ENCODE measurements at places on chromosomes 6 and 20.

GRCh38 chr20:13783528-13783927 is 1.2 kb downstream of the ESF1 start:
- no peak for DNase-seq

GRCh38 chr6:68876792-68877493 is 241.9 kb downstream of the ADGRB3 start:
- peak; percentile 19 for DNase-seq

- no peak for DNase-seq
Observed at GRCh38 chr6:29552512-29553051, 7.0 kb downstream of the UBD start.

- no peak for DNase-seq
Observed at GRCh38 chr6:105120570-105120969, 59.2 kb downstream of the POPDC3 start.

GRCh38 chr6:161095916-161096315 is 104.3 kb downstream of the MAP3K4 start:
- no peak for DNase-seq

GRCh38 chr6:149820506-149820905 is 43.7 kb downstream of the LRP11 start:
- no peak for DNase-seq

GRCh38 chr20:35947489-35947888 is 6.8 kb downstream of the SCAND1 start:
- peak; percentile 36 for DNase-seq

DNA sequence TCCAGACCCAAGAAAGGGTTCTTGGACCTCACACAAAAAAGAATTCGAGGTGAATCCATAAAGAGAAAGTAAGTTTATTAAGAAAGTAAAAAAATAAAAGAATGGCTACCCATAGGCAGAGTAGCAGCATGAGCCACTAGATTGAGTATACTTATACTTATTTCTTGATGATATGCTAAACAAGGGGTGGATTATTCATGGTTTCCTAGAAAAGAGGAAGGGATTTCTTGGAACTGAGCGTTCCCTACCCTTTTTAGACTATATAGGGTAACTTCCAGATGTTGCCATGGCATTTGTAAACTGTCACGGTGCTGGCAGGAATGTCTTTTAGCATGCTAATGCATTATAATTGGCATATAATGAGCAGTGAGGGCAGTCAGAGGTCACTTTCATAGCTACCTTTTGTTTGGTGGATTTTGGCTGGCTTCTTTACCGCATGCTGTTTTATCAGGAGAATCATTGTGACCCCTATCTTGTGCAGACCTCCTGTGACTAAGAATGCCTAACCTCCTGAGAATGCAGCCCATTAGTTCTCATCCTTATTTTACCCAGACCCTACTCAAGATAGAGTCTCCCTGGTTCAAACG is 44.3 kb downstream of the TENT5A start:
- DNase-seq, result no peak

DNA sequence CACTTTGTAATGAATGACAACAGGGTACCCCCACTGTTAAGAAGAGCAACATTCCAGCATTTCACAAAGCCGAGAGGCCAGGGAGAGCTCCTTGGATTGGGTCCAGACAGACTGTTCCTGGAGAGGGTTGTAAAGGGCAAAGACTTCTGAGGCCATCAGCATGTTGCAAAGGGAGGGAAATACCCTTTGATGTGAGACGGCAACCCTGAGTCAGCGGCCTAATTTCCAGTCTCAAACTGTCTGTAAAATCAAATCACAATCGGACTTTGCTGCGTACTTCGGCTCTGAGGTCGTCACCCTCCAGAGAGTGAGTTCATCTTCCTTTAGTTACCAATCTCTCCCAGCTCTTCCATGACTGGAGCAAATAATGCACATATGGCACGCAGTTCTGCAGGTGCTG is 101.0 kb upstream of the DTNBP1 start:
- no peak for DNase-seq

GRCh38 chr20:46350986-46351267 is 42.6 kb upstream of the CDH22 start:
- no peak for DNase-seq

DNA sequence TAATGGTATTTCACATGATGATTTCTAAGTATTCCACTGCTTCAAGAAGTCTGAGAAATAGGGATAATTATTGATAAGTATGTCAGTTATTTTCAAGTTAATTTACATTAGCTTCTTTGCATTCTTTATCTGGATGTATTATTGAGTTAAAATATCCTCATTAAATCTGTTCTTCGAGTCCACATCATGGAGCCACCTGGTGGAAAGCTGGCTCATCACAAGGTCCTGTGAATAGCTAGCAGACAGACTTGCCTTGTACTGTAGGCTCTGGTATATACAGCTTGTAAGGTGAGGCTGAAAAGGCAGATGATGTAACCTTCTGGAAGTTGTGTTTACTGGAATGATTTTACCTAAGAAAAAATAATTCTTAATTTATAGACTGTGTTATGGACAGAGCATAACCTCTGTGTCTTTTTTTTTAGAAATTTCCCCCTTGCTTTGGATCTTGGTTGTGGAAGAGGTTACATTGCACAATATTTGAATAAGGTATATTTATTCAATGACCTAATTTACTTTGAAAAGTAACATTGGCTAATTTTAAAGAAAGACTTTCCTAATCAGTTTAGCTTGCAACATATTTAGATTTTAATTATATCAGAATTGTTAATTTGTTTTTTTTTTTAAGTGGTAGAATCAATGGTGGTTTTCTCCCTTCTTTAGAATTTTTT is 3.5 kb downstream of the NDUFAF5 start:
- DNase-seq, result peak; percentile 64

DNA sequence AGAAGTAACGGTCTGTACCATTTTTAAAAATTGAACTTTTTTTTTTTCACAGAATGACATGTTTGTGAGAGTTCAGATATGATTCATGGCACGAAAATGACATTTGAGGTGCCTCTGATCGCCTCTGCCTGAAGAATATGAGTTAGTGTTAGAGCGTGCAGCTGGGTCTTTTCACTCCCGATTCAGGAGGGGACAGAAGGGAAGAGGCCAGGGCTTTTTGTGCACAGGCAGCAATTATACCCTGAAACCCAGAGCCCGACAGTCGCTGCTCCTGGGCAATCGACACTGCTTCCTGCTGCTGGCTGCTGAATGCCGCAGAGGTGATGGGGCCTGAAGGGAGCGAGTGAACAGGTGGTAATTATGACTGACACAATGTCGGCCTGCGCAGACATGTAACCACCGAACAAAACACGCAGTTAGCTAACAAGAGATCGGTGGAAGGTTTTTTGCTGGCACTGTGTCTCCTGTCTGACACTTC is 652.0 kb upstream of the NOX3 start:
- no peak for DNase-seq

DNA sequence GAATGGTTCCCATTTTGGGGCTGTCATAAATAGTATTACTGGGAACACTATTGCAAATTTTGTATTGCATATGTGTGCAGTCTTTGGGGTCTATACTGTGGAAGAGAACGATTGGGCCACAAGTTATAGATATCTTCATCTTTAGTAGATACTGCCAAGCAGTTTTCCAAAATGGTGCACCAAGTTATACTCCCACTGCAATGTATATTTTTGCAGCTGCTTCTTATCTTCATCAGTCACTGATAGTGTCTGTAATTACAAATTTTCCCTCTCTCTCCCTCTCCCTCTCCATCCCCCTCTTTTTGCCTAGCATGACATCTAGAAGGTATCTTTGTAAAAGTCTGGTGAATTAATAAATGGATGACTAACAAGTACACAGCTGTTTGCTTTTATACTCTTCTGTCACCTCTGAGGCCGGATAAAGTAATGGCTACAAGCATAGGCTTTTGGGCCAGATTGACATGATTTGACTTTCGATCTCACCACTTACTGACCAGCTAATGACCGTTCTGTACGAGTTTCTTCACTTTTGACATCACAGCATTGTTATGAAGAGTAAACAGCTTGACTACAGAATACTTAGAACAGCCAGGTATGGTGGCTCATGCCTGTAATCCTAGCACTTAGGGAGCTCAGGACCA is 113.3 kb upstream of the SLC2A12 start:
- DNase-seq, result no peak

GRCh38 chr20:17771206-17772004 is 71.6 kb downstream of the BANF2 start:
- no peak for DNase-seq

DNA sequence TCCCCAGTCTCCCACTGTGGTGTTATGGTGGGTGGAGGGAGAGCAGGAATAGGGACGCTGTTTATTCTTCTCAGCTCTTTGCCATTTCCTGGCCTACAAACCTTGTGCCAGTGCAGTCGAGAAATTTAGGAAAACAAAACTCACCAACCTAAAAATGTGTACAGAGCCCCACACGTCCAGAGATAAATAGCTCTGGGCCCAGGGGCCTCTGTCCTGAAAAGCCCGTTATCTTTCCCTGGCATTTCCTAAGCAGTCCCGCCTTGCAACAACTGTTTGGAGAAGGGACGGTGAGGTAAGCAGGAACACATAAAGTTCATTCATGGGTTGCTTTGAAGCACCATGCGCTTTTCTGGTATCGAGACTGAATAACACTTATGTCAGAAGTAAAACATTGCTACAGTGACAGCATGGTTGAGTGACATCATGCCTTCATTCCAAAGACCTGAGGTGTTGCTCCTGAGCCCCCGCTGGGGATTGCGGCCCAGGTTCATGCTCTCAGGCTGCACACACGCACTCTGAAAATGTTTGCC is 80.1 kb upstream of the NXT1 start:
- DNase-seq, result no peak

DNA sequence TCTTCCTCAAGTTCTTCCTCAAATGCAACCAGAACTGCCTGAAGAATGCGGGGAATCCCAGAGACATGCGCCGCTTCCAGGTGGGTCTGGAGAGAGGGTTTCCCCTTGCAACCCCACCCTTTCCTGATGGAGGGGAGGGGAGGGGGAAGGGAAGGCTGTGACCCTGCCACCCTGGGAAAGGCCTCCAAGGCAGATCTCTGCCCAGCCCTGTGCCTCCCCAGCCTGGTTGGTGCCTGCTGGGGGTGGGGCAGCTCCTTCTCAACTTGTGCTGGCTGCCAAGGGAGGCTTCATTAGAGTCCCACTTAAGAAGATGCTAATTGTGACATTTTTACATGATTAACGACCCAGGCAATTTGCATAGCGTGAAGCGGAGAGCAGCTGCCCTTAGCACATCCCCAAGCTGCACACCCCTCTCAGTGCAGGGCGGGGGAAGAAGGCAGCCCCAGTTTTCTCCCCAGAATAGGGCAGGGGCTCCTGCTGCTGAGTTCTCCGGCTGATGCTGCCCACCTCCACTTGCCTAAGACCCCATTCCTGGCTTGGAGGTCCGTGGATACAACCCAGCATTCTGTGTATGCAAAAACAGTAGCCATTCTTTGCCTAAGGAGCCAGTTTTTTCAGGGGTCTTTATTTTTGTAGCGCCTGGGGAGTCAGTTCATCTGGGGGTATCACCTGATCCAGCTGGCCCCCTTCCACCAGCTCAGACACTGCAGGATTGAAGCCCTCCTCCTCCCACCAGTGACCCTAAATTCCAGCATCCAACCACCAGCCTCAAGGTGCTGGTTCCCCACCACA is 51.7 kb downstream of the CPXM1 start:
- no peak for DNase-seq

GRCh38 chr6:168219804-168220203 is 99.8 kb downstream of the DACT2 start:
- DNase-seq, result no peak

- DNase-seq, result no peak
Observed at GRCh38 chr6:64238071-64238470, 602.5 kb downstream of the PHF3 start.

GRCh38 chr6:37826188-37826587 is 6.7 kb downstream of the ZFAND3 start:
- DNase-seq, result no peak

DNA sequence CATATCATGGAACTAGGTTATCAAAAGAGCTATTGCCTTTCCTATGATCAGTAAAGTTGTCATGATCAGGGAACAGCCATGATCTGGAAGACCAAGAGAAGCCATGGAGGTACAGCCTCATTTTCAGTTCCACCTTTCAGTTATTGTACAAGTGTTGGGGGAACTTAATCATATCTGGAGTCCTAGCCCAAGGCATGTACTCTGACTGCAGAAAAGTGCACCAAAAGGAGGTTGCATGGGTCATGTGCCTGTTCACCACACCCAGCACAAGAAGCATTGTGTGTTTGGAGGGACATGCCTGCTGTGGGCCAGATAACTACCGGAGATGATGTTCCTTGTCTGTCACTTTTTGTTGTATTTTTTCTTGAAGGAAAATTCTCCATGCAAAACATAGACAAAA is 185.8 kb upstream of the MAN1A1 start:
- no peak for DNase-seq
